Activated naive CD4-positive, alpha-beta T cell treated with anti-CD3 and anti-CD28 coated beads for 36 hours (primary cell): ENCODE measurements at places on chromosomes 6 and 20.
A peak's percentile ranks its signal among the peaks of the same experiment; 100 is the strongest.

DNA sequence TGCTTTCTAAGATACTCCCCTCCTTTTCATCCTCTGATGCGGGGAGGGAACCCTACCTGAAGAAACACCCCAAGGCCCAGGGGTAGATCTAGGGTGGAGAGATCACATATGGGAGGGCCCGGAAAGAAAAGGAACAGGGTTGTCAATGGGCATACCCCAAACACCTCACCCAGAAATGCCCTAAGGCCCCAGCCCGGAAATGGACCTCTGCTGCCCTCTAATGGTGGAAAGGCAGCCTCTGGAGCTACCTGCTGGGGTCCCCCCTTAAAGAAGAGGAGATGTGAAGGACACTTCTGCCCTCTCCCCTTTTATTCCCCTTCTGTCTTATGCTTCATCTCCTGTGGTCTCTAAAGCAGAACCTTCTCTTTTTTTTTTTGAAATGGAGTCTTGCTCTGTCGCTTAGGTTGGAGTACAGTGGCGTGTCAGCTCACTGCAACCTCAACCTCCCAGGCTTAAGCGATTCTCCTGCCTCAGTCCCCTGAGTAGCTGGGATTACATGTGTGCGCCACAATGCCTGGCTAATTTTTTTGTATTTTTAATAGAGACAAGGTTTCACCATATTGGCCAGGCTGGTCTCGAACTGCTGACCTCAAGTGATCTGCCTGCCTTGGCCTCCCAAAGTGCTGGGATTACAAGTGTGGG is 458 bp upstream of the ARMC12 start:
- DNase-seq = peak; percentile 93

GRCh38 chr6:114989279-114989964 is 646.6 kb upstream of the HS3ST5 start:
- DNase-seq = no peak

DNA sequence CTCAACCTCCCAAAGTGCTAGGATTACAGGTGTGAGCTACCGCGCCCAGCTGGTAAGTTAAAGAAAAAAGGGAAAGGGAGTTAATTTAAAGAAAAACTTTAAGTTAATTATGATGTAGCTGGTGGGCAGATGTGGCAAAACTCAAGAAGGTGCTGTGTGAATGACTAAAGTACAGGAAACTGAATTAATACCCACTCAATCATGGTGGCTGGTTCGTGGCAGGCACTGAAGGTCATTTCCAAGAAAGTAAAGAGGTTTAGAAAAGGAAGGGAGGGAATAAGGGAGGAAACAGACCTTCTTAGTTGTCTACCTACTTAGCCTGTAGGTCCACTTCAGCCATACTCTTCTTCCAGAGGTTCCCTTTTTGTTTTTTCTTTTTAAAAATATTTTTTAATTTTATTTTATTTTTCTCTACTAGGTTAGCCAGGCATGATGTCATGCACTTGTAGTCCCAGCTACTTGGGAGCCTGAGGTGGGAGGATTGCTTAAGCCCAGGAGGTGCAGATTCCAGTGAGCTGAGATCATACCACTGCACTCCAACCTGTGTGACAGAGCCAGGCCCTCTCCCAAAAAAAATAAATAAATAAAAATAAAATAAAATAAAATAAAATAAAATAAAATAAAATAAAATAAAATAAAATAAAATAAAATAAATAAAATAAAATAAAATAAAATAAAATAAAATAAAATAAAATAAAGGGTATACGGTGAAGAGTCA is 11.9 kb upstream of the TGM3 start:
- DNase-seq = no peak

DNA sequence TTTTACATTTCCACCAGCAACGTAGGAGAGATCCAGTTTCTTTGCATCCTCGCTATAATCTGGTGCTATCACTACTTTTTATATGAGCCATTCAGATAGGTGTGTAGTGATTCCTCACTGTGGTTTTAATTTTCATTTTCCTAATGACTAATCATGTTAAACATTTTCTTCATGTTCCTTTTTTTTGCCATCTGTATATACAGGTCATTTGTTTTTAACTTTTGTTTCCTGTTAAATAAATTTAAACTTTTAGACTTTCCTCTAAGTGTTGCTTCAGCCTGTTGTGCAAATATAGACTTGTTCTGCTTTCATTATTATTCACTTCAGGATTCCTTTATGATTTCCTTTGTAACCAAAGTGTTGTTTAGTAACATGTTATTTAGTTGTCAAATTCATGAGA is 697.4 kb downstream of the PTPRT start:
- DNase-seq = no peak

DNA sequence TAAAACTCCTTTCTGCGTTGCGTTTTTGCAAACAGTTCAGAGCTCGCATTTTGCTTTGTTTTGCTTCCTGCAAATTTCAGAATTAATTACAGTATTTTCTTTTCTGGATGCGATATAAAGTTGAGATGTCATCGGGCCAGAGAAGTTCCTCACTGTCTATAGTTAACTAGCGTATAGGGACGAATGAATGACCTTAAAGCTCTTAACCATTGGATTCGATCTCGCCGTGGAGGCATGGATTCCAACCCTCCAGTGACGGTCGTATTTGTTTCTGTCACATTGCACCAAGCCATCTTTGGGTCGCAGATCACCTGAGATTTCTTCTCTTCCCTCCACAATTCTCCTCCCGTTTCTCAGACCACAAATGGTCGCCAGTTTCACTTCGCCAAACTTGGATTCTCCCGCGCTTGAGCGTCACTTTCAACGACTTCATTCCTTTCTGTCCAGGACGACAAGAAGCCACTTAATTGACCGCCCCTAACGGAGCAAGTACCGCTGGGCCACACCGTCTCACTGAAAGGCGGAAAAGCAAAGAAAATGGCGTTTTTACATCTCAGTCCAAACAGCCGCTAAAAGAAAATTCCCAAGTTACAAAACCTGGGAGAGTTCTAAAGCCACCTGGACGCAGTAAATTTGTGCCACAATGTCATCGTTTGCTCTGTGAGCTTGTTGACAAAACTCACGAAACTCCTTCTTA is 85.3 kb upstream of the ZNF184 start:
- DNase-seq = no peak

DNA sequence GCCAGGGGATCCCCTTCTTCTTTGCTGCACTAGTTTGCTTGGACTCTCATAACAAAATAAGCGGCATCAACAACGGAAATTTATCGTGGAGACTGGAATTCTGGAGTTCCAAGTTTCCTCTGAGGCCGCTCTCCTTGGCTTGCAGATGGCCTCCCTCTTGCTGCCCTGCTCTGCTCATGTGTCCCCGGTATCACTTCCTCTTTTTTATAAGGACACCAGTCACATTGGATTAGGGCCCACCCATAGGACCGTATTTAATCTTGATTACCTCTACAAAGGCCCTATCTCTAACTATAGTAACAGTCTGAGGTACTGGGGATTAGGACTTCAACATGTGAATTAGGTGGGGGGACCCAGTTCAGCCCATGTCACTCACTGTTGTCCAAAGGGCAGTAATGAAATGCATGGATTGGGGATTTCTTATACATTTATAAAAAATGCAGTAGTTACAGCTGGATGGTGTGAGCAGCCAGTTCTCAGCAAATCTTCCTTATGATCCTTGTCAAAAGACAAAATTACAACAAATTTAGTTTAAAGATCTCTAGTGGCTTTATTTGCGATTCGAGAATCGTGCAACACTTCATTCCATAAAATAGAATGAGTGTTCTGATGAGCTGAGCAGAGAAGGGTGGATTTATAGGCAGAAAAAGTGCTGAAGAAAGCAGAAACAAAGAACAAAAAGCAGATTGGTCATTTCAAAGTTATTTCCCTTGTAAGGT is 59.3 kb upstream of the AKAP12 start:
- DNase-seq = no peak

- no peak for DNase-seq
These were observed 3.2 kb downstream of the PSMG4 start for GRCh38 chr6:3261921-3262320.

GRCh38 chr6:168186438-168186837 is 107.4 kb upstream of the FRMD1 start:
- DNase-seq = no peak

DNA sequence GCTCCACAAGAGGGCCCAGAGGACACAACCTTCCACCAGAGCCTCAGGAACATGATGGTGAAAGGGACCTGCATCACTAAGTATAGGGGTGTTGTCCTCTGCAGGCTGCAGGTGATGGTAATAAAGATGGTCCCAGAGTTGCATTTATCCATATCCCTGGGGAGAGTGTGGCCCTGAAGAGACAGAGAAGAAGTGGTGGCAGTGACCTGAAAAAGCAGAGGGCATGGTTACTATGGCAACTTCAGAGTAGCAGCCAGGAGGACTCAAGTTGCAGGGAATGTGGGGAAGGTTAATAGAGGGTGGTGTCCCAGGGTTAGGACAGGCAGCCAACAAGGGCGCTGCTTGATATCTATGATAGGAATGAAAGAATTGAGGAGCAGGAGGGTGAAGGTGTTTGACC is 57.1 kb downstream of the HLA-A start:
- DNase-seq = no peak

GRCh38 chr6:4888841-4889240 is 112.6 kb downstream of the CDYL start:
- DNase-seq = no peak

DNA sequence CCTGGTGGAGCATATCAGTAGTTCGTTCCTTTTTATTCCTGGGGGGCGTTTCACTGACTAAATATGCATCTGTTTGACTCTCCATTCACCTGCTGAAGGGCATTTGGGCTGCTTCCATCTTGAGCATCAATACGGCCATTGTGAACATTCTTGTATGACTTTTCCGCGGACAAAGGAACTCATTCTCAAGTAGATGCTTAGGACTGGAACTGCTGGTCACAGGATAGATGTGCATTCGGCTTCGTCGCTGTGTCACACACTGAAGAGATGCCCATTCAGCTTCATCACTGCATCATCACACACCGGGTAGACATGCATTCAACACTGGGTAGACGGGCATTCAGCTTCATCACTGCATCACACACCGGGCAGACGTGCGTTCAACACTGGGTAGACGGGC is 95.3 kb downstream of the TAF4 start:
- no peak for DNase-seq

GRCh38 chr6:158255275-158255988 is 56.8 kb upstream of the TULP4 start:
- DNase-seq = peak; percentile 14
